ENCODE measurements at places on chromosomes 4 and X. TPM values are rescaled to one million over a fixed set of nuclear protein-coding genes. Genes with fewer than 3 reads are reported as not detected.

The SOWAHD gene
- 0.30 TPM for polyA plus RNA-seq

The RRH gene
- 0.15 TPM for polyA plus RNA-seq

The CXorf66 gene
- polyA plus RNA-seq, result not detected

The YY2 gene
- 0.99 TPM for polyA plus RNA-seq

The SFRP2 gene
- polyA plus RNA-seq, result 6.9 TPM

The P2RY10 gene
- polyA plus RNA-seq, result 0.14 TPM

DNA sequence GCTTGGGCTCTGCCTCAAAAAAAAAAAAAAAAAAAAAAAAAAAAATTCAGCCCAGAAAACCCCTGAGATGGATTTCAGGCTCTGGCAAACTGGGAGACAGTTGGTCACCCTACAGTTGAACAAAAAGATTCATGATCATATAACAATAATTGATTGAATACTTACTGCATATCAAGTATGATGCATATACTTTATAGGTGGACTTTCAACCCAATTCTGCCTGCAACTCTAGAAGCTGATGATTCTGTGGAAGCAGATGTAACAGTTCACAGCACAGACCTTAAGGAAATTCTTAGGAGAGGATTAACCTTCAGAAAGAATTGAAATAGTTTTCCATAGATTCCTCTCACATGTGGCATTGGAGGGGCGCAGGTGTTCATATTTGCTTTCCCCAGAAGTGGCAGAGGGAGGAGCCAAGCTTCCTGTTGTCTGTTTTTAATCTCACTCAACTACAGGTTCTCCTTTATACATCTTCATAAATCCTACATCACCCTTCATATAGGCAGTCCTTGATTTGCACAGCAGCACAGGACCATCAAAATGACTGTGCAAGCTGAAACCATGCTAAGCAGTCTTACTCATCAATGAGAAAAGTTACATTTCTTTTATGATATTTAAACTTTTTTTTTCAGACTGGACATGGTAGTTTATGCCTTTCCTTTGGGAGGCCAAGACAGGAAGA is 149.4 kb upstream of the KLF3 start:
- no peak for DNase-seq

- peak; percentile 51 for DNase-seq
These were observed 205.9 kb upstream of the GALNT7 start for GRCh38 chr4:172962564-172963353.

DNA sequence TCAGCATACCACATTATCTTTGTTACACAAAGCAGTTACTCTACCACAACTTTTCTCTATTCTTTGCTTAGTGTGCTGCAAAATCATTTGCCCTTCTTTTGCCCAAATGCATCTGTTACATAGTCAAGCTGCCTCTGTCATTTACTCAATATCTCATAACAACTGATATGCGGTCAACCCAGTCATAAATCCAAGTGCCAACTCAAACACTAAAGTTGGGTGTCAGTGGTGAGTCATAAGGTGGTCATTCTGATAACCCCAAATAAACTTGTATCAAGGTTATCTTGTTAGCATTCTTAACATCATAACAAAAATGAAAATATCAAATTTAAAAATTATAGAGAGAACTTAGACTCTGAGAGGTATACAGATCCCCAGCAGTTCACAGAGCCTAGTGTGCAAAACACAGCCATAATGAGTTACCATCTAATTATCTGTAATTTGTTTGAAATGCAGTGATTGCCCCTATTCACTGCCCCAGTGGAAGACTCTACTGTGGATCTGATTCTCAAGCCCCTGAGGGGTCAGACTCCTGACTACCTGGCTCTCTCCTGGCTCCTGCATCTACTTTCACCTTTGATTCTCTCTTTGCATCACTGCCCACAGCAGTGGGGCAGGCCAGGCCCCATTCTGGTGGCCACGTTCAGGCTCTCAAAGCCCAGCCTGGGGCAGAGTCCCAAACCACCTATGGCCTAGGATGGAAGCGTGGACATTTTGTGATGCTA is 29.2 kb downstream of the TBC1D9 start:
- DNase-seq, result no peak

GRCh38 chrX:117483950-117484349 is 632.7 kb downstream of the KLHL13 start:
- DNase-seq, result no peak

DNA sequence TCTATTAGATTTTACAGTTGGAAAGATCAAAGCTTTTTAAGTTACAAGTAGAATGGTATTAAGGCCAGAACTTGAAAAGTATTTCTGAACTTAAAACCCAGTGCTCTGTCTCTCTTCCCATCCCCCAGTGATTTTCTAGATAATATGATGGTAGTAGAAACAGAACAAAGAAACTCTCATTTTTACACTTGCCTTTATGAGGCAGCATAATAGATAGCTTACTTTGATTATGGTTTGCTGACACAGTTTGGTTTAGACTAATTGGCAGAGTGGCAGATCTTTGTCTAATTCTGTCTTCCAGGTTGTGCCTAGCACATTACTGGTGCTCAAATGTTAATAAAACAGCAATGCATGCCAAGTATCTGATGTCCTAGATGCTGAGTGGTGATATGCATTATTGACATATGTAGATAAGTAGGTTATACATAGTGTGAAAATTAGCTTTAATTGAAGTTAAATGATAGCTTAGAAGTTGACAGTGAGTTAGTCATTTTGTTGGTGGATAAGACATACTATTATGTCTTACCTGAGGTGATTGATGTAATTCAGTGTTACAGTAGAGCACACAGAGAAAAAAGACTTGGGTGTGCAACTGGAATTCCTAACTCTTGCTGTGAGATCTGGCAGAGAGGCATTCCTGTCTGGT is 4.3 kb upstream of the RAPGEF2 start:
- DNase-seq, result no peak

GRCh38 chr4:87530868-87531267 is 1.7 kb upstream of the SPARCL1 start:
- DNase-seq, result no peak

GRCh38 chr4:146260521-146260920 is 46.2 kb downstream of the REELD1 start:
- DNase-seq, result no peak

DNA sequence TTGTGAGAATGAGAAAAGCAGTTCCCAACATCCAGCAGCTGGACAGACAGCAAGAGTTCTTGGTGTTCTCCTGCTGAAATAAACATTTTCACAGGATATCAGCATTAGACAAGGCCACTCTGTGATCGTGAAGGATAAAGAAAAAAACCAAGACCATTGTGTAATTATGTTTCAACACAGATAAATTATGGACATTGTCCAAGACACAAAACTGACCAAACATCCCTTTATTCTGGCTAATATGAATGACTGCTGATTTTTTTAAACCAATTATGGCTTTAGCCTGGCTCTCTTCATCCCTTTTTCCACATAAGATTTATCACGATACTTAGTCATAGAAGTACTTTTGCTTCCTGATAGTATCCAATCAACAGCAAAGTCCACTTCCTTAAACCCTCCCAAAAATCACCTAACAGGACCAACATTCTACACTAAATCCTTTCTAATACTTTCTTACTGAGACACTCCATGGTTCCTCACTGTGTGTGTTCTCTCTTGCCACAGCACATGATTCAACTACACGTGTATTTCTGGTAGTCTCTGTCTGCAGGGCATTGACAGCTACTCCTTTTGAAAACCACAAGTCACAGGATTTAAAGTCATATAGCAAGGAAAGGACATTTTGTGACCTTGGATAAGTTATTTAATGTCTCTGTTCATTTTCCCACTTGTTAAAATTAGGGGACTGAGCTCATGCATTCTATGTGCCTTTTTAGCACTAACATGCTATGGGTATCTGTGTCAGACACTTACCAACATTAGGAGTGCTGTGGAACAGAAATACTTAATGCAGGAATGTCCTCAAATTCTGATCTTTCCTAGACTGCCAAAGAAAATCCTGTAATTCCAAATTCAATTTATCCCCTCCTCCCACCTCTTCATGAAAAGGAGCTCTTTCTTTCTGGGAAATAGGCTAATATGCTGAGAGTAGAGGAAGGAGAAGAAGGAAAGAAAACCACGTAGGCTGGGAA is 137.2 kb upstream of the PGRMC2 start:
- no peak for DNase-seq

GRCh38 chr4:140926672-140927071 is 170.5 kb upstream of the TBC1D9 start:
- DNase-seq, result no peak
